ENCODE measurements at places on chromosomes 6 and 20.

GRCh38 chr6:46136831-46137230 lies 7.0 kb downstream of the ENPP4 start:
- DNase-seq = no peak

DNA sequence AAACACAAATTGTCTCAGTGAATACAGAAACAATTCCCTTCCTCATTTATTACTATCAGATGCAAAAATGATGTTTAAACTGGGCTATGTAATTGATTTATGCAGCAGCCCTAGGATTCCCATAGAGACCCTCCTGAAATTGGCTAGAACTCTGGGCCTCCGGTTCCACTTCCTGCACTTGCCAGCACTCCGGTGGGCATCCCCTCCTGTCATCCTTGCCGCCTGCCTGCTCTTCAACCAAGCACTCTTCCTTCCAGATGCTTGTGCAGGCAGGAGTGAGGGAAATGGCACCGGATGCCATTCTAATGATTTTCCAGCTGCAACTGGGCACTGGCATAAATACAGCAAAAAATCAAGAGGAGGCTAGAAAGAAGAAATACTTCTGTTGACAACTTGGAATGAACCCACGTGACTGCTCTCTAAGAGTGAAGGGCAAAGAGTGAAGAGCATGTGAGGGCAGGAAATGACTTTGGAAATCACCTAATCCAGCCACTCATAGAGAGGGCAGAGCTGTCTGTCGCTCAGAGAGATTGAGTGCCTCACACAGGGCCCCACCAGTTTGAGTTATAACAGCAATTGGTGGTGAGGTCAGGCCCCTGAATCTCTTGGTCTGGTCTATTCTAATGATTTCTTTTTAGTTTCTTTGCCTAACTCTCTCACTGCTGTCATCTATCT lies 3.7 kb upstream of the NEDD9 start:
- peak; percentile 71 for DNase-seq

- DNase-seq = no peak
Observed at GRCh38 chr20:15862178-15862577, 711.1 kb downstream of the KIF16B start.

DNA sequence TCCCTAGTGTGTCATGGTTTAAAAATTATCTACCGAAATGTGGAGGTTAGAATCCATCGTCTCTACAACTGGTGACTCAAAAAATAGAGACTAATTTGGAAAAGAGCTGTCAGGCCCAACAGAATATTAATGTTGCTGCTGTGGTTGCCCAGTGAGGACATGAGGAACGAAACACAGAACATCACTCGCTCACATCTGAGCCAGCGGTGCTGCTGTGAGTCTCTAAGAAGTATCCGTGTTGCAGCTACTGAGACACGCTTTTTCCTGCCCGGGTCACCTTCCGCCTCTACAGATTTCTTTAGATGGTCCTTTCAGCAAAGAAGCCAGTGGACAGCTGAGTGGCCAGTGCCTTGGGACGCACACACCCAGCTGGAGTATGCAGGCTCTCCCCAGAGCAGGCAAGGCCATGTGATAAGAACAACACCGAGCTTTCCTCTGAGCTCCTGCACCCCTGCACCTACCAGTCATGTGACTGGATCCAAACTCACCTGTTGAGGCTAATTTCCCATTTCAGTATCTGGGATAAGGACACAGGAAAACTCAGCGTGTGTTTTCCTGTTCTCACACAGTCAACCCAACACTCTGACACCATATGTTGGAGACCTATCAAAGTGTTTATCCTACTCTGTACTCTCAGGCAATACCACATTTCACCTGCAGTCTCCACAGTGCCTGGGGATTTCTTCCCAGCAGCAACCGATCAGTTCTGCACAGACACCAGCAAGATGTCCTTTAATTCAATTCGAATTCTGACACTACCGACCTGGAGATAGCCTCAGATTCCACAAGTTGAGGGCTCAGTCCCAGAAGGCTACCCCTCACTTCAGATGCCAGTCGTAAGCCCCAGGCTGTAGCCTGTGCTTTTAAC lies 119.0 kb upstream of the RPS6KA2 start:
- no peak for DNase-seq

DNA sequence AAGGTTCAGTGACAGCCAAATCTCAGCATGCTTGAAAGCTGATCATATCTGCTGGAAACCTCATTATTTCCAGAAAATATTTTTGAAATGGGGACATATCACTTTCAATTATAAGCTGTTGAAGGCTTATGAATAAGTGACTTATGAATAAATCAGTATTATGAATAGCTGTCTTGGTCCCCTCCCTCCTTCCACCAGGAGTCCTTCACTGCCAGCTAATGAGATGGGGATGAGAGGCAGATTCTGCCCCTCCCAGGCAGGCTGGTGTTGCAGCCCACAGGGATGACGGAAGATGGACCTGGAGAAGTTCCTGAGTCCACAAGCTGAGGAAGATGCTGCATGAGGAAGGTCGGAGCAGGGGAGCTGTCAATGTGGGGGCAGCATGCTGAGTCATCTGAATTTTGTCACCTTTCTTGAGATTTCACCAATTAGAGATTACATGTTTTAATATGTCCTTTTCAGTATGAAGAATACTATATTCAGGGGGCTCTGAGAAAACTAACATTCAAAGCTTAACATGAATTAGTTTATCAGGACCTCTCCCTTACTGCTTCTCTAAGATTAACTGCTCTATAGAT lies 112.2 kb downstream of the DTNBP1 start:
- DNase-seq = no peak

DNA sequence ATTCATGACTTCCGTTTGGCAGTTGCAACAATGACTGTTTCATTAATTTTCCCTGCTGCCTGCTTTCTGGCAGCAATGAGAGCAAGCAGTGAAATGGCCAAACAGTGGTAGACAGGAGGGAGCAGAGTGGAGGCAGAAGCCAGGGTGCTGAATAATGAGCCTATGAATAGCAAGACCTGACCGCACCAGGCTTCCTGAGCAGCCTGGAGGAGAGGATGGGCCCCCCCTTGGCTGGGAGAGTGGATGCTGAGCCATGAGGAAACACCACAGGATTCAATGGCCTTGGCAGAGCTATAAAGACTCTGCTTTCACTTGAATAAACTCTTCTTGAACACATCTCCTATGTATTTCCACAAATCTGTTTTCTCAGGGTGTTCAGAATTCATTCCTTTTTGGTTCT lies 68.1 kb upstream of the SNRPB2 start:
- DNase-seq = no peak

- no peak for DNase-seq
Observed at GRCh38 chr6:22251348-22251747, 45.5 kb downstream of the PRL start.

GRCh38 chr20:20939006-20939405 lies 167.2 kb downstream of the LINC00237 start:
- no peak for DNase-seq

DNA sequence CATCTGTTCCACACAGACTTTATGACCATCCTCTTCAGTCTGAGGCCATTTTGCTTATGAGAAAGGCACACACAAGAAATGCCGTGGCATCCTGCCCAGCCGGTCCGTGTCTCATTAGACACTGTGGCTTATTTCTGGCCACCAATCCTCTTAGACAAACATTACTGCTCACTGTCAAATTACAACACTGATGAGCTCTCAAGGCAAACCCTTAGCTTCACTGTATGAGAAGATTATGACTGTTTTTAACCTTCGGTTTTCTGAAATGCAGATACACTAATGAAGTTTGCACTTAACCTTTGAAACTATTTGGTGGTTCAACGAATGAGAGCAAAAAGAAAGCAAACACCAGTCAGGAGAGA lies 50.5 kb upstream of the DST start:
- DNase-seq = no peak

GRCh38 chr6:42429042-42429585 lies 22.6 kb downstream of the TRERF1 start:
- DNase-seq = no peak

DNA sequence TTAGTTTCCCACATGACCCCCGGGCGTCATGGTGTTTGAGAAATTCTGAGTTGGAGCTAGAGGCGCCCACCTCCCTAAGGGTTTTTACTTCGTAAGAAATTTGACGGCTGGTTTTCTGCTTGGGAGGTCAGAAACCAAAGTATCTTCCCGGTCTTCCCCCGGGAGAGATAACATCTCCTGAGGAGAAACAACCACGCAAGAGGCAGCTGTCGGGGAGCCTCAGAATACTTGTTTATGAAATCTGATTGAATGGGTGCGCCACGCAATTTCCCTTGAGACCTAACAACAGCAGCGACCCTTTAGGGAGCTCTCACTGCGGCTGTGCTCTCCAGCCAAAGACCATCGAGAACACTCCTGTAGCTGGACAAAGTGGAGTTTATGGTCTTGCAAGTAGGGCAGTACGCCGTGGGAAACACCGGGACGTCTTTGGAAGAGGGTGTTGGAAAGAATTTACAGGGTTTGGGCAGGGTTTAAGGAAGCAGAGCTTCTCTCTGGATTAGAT lies 608 bp upstream of the EIF2S2 start:
- no peak for DNase-seq

- no peak for DNase-seq
Observed at GRCh38 chr6:108277295-108277694, 16.5 kb upstream of the SNX3 start.

GRCh38 chr6:110897433-110897832 lies 22.8 kb downstream of the AMD1 start:
- DNase-seq = no peak

GRCh38 chr6:11307226-11307625 lies 74.8 kb upstream of the NEDD9 start:
- no peak for DNase-seq

GRCh38 chr6:129678463-129678862 lies 31.5 kb downstream of the ARHGAP18 start:
- no peak for DNase-seq

DNA sequence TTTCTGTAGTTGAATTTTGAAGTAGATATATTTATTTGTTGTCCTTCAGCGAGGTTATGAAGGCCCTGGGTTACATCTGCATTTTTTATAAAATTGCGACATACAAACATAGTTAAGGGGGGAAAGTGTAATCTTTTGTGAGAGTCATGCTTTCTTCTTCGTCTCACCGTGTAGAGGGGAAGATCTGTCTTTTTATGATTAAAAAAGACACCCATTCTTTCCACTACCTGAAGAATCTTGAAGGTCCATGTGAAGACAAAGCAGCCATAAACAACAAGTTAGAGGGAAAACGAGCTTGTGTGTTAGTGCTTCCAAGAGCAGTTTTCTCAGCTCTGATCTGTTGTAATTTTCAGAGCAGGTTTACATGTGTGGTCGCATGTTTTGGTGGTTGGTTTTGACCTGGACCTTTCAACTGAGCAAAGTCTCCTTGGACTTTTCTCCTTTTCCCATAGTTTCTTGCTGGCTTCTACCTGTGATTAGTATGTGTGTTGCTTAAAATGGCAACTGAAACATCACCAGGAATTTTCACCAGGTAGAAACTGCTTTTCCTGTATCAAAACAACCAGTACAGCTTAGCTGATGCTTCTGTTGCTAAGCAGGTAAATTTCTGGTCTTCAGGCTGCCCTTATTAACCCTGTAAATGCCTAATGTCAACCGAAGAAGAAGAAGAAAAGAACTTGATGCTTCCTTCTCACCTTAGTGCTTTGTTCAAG lies 37.3 kb downstream of the RREB1 start:
- DNase-seq = no peak

GRCh38 chr6:94376876-94377275 lies 957.5 kb upstream of the EPHA7 start:
- no peak for DNase-seq

- no peak for DNase-seq
Observed at GRCh38 chr20:3981132-3981452, 34.3 kb downstream of the RNF24 start.

- no peak for DNase-seq
Observed at GRCh38 chr6:11011787-11012234, 32.3 kb downstream of the ELOVL2 start.

GRCh38 chr6:168908887-168909286 lies 344.8 kb downstream of the THBS2 start:
- DNase-seq = no peak

GRCh38 chr6:168292826-168293225 lies 26.8 kb downstream of the DACT2 start:
- no peak for DNase-seq

GRCh38 chr6:26302941-26303559 lies 61.9 kb upstream of the BTN3A2 start:
- DNase-seq = no peak

DNA sequence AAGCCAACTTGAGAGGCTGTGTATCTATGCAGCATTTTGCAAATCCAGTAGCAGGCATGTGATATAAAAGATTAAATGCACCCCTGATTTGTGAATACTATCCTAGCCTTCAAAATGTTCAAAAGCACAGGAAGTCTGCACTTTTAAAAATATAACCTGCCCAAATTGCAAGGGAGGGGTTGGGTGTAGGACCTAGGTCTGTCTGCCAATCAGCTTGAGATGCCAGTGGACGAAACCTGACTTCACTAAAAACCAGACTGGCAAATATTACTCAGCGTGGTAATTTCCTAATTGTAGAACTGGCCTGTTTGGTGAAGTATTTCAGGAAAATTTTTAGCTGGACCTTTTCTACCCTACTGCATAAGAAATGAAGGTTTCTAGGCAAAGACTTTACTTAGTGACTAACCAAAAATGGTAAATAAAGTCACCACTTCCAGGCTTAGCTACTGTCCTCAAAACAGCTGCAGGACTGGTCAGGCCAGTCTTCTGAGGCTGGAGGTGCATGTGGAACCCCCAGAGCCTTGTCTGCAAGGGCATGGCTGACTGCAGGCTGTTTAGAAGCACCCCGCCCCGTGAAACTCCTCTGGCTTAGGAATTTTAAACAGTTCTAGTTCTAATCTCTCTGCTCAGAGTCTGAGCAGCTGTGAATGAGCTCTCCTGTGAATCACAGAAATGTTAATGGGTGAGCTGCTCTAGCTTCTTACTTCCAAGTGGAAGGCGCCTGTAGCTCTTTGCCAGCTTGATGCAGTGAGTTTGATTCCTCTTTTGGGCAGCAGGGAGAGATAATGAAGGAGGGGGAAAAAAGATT lies 104.4 kb upstream of the ESR1 start:
- DNase-seq = no peak

DNA sequence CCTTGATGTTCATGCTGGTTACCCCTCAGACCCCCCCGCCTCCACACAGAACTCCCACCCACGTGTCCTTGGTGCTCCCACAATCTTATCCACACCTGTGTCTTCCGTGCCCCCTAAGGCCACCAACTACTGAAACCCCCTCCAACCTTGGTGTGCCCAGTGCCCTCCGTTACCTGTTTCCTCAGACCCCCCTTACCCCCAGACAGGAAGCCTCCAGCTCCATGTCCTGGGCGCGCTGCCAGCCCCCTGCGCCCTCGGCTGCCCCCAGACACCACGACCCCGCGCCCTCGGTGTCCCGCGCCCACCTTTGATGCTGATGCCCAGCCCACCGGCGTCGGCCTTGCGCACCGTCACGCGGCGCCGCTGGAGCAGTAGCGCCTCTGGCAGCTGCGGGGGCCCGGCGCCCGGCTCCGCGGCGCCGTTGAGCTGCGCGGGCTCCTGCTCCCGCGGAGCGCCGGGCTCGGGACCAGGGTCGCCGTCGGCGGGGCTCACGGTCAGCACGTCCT lies 504 bp downstream of the SNTA1 start:
- no peak for DNase-seq

- DNase-seq = no peak
Observed at GRCh38 chr6:127514773-127515227, 4.3 kb downstream of the MTCL3 start.

DNA sequence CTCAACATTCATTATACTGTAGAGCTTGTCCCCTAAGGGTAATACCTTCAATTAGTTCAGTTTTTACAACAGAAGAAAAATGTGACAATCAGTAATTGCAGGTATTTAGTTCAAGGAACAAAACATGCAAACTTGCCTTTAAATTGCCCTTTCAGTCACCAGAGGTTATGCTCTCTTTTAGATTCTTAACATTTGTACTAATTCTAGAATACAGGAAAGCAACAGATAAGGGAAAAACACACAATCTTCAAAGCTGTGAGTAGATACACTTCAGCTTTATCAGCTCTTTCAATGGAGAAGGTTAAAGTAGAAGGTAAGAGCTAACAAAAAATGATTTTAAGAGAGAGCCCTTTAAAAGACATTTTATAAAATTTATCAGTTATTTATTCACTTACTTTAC lies 173.1 kb downstream of the HS3ST5 start:
- no peak for DNase-seq
